ENCODE measurements at places on chromosomes 2 and 18.
A peak's percentile ranks its signal among the peaks of the same experiment; 100 is the strongest.

- no peaks in the 10 kb centered on the region for H3K36me3 ChIP-seq
- no peaks in the 10 kb centered on the region for H3K27me3 ChIP-seq
- no peak overlapping the region for H3K4me3 ChIP-seq
- no peak for DNase-seq
- H3K4me1 ChIP-seq = no peaks in the 10 kb centered on the region
Observed at GRCh38 chr18:58527952-58528287, 101.0 kb downstream of the ALPK2 start.

- no peaks in the 10 kb centered on the region for H3K36me3 ChIP-seq
- H3K4me3 ChIP-seq = no peak overlapping the region
- no peak for DNase-seq
- no peaks in the 10 kb centered on the region for H3K27me3 ChIP-seq
- no peak overlapping the region for H3K27ac ChIP-seq
- H3K4me1 ChIP-seq = no peaks in the 10 kb centered on the region
Observed at GRCh38 chr2:112035786-112036185, 19.3 kb upstream of the TMEM87B start.

- no peak for DNase-seq
- H3K4me1 ChIP-seq = 0 out of 2 replicates have a peak, but pooled peaks cover 3% of the 10 kb centered on the region
- no peaks in the 10 kb centered on the region for H3K27me3 ChIP-seq
- H3K36me3 ChIP-seq = peaks cover 20% of the 10 kb centered on the region
- no peak overlapping the region for H3K4me3 ChIP-seq
Observed at GRCh38 chr2:61181382-61182058, 19.5 kb downstream of the C2orf74 start.

DNA sequence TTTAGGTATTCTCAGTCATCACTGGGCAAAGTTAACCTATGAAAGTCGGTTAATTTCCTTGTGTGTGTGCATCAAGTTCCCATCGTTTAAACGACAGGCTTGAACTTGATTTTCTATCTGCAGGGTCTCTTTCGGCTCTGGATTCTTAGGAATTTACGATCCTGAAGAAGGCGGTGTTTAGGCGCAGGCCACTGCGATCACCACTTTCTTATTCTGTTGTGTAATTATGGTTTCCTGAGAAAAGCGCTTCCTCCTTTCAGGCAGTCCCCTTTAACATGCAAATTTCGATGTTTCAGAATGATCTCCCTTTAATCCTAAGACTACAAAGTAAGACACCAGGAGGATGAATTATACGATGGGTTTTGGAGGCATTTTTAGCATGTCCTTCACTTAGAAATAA, 27.9 kb upstream of the MBP start:
- H3K27me3 ChIP-seq = no peaks in the 10 kb centered on the region
- H3K27ac ChIP-seq = no peak overlapping the region
- peak; percentile 47 for DNase-seq
- no peak overlapping the region for H3K4me3 ChIP-seq
- H3K4me1 ChIP-seq = 0 out of 2 replicates have a peak, but pooled peaks cover 1% of the 10 kb centered on the region

DNA sequence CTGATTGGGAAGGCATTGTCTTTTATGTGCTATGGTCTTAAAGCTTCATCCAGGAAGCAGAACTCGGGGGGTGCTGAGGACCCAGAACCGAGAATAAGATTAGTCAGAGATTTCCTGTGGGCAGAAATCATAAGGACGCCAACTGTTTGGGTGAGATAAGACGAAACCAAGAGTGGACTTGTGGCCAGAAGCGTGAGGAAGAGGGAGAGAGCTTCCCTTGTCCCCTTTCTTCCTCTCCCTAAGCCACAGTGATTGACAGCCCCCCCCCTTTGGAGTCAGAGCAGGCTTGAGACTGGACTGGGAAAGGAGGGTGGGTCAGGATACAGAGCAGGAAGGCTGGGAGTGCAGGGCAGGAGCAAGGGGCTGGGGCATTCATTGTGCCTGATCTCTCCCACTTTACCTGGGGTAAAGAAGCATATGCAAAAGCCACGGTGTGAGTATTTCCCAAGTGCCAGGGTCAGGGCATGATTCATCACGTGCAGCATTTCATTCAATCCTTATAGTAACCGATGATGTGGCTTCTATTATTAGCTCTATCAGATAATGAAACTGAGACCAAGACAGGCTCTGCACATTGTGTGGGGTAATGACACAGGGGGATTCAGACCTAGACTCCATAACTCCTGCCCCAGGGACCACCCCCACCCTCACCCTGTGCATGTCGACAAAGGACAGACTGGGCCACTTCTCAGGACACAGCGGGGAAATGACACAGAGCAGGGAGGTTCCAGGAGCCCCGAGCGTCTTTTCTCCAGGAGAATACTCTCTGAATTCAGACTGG, 3.0 kb upstream of the IL1RN start:
- H3K27me3 ChIP-seq = no peaks in the 10 kb centered on the region
- no peak overlapping the region for H3K4me3 ChIP-seq
- no peak overlapping the region for H3K27ac ChIP-seq
- no peaks in the 10 kb centered on the region for H3K4me1 ChIP-seq
- no peak for DNase-seq

DNA sequence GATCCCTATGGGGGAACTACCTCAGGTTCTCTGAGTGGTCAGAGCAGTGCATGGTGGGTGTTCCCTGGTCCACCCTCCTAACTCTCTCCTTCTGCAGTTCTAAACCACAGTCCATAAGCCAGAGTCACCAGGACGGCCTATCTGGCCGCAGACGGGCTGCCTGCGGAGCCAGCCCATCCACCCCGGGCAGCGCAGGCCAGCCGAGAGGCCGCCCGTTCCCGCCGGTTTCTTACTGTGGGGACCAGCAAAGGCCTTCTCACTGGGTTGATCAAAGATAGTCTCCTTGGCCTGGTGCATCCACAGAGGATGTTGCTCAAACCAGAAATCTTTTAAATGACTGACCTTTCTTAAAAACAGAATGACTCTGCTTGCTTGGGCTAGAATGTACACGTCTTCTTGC, 9.6 kb upstream of the CHST10 start:
- no peaks in the 10 kb centered on the region for H3K36me3 ChIP-seq
- H3K27ac ChIP-seq = no peak overlapping the region
- no peaks in the 10 kb centered on the region for H3K27me3 ChIP-seq
- no peaks in the 10 kb centered on the region for H3K4me1 ChIP-seq
- H3K4me3 ChIP-seq = no peak overlapping the region

GRCh38 chr2:232687382-232688160, 9.6 kb upstream of the GIGYF2 start:
- H3K27me3 ChIP-seq = no peaks in the 10 kb centered on the region
- H3K4me1 ChIP-seq = no peaks in the 10 kb centered on the region
- H3K36me3 ChIP-seq = no peaks in the 10 kb centered on the region
- DNase-seq = no peak
- no peak overlapping the region for H3K4me3 ChIP-seq

GRCh38 chr18:69956057-69956456, 8.4 kb upstream of the CD226 start:
- H3K4me1 ChIP-seq = no peaks in the 10 kb centered on the region
- H3K27me3 ChIP-seq = no peaks in the 10 kb centered on the region
- H3K27ac ChIP-seq = no peak overlapping the region
- H3K36me3 ChIP-seq = no peaks in the 10 kb centered on the region
- no peak overlapping the region for H3K4me3 ChIP-seq

DNA sequence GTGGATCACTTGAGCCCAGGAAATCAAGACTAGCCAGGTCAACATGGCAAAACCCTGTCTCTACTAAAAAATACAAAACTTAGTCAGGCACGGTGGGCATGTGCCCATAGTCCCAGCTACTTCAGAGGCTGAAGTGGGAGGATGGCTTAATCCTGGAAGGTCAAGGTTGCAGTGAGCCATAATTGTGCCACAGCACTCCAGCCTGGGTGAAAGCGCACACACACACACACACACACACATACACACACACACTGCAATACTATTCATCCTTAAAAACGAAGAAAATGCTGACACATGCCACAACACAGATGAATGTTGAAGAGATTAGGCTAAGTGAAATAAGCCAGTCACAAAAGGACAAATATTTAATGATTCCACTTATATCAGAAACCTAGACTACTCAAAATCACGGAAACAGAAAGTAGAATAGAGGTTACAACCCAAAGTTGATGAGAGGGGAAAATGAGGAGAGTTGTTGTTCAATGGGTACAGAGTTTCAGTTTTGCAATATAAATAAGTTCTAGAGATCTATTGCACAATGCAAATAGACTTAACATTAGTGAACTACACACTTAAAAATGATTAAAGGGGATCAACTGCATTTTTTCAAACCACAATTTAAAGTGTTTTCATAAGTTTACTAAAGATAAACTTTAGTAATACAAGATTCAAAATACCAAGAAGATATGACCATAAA, 114.5 kb downstream of the USP34 start:
- H3K27ac ChIP-seq = no peak overlapping the region
- DNase-seq = no peak
- no peak overlapping the region for H3K4me3 ChIP-seq
- H3K27me3 ChIP-seq = no peaks in the 10 kb centered on the region

GRCh38 chr18:11260961-11261461, 111.6 kb upstream of the PIEZO2 start:
- H3K4me3 ChIP-seq = no peak overlapping the region
- H3K4me1 ChIP-seq = peaks cover 3% of the 10 kb centered on the region

- no peak overlapping the region for H3K4me3 ChIP-seq
- no peaks in the 10 kb centered on the region for H3K36me3 ChIP-seq
- H3K27ac ChIP-seq = no peak overlapping the region
- H3K4me1 ChIP-seq = peaks cover 3% of the 10 kb centered on the region
Observed at GRCh38 chr2:38528008-38528442, 74.7 kb downstream of the HNRNPLL start.

- no peak overlapping the region for H3K4me3 ChIP-seq
- no peak overlapping the region for H3K27ac ChIP-seq
- H3K36me3 ChIP-seq = no peaks in the 10 kb centered on the region
- no peaks in the 10 kb centered on the region for H3K4me1 ChIP-seq
- no peak for DNase-seq
Observed at GRCh38 chr18:25604894-25605597, 253.1 kb upstream of the ZNF521 start.

- no peak overlapping the region for H3K27ac ChIP-seq
- no peaks in the 10 kb centered on the region for H3K4me1 ChIP-seq
- peaks cover 3% of the 10 kb centered on the region for H3K36me3 ChIP-seq
- DNase-seq = no peak
Observed at GRCh38 chr2:239318790-239319661, 81.8 kb downstream of the HDAC4 start.

DNA sequence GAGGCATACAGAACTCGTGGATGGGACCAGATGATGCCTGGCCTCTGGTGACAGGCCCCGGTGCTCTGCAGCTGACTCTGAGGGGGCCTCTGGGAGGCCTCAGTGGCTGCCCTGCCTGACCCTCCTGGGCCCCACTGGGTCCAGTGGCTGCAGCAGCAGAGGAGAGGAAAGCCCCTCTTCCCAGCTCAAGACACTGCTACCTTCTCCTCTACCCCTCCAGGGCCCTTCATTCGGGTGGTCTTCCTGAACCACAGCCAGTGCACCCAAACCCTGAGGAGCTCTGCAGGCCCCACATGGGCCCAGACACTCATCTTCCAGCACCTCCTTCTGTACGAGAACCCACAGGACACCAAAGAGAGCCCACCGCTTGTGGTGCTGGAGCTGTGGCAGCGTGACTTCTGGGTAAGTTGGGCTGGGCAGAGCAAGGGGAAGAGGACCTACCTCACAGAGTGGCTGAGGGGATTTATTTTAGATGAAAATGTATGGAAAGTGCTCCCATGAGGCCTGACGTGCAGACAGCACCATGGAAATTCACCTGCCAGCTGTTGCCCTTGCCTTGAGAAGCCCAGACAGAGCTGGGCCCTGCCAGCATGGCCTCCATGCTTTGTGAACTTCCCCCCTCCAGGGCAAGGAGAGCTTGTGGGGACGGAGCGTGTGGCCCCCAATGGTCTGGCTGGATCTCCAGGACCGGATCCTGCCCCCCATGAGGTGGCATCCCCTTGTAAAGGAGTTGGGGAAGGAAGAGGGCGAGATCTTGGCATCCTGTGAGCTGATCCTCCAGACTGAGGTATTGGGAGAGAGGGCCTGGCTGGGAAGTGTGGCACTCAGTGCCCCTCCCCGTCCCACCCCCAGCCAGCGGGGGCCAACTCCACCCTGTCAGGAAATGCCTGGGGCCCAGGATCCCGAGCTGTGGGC, 46.3 kb downstream of the LMAN2L start:
- no peak overlapping the region for H3K27ac ChIP-seq
- no peaks in the 10 kb centered on the region for H3K36me3 ChIP-seq
- no peak for DNase-seq
- H3K27me3 ChIP-seq = no peaks in the 10 kb centered on the region

DNA sequence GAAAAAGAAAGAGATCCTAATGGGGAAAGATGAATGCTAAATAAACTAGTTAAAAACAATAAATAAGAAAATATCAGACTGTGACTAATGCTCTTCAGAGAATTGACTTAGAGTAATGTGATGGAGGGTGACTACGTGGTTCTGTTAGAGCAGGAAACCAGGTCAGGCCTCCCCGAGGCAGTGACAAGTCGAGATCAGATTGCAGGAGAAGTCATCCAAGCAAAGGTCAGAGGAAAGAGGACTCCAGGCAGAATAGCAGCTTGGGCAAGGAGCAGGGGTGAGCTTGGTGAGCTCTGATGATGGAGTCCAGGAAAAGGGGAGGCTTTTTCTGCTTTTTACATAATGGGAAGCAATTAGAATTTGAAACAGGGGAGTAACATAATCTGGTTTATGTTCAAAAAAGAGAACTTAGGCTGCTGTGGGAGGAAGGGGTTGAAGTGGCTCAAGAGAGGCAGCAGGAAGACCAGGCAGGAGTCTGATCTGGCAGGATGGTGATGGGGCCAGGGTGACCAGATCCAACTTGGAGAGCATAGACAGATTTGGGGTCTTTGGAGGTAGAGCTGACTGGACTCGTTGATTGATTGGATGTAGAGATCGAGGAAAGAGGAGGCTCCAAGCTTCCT, 27.3 kb upstream of the ITGB6 start:
- H3K36me3 ChIP-seq = no peaks in the 10 kb centered on the region
- no peak overlapping the region for H3K27ac ChIP-seq
- no peak for DNase-seq
- H3K4me1 ChIP-seq = no peaks in the 10 kb centered on the region

Data from iPS DF 6.9 (cell line).